ENCODE measurements at places on chromosomes 4 and X.

GRCh38 chr4:84718699-84719098 is 135.8 kb downstream of the CDS1 start:
- DNase-seq = no peak

- DNase-seq = no peak
Measured at GRCh38 chr4:136803433-136803832, 728.9 kb downstream of the PCDH18 start.

- DNase-seq = no peak
Measured at GRCh38 chr4:23750125-23750524, 139.7 kb downstream of the PPARGC1A start.

DNA sequence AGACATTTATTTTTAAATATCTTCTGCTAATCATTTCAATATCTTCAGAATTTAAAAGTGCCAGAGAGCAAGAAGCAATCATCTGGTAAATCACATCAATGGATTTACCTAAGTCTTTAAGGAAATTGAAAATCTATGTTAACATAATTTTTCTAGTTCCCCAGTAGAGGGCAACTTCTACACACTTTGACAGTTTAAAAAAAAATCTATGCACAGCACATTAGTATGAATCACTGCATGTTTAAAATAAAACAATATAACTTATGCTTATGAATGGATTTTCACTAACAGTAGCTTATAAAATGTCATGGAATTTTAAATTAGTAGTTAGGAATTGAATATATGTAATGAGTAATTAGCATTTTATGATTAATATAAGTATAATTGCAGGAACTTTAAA is 126.5 kb downstream of the REELD1 start:
- DNase-seq = no peak

- no peak for DNase-seq
Measured at GRCh38 chr4:15232366-15233263, 195.2 kb upstream of the C1QTNF7 start.

DNA sequence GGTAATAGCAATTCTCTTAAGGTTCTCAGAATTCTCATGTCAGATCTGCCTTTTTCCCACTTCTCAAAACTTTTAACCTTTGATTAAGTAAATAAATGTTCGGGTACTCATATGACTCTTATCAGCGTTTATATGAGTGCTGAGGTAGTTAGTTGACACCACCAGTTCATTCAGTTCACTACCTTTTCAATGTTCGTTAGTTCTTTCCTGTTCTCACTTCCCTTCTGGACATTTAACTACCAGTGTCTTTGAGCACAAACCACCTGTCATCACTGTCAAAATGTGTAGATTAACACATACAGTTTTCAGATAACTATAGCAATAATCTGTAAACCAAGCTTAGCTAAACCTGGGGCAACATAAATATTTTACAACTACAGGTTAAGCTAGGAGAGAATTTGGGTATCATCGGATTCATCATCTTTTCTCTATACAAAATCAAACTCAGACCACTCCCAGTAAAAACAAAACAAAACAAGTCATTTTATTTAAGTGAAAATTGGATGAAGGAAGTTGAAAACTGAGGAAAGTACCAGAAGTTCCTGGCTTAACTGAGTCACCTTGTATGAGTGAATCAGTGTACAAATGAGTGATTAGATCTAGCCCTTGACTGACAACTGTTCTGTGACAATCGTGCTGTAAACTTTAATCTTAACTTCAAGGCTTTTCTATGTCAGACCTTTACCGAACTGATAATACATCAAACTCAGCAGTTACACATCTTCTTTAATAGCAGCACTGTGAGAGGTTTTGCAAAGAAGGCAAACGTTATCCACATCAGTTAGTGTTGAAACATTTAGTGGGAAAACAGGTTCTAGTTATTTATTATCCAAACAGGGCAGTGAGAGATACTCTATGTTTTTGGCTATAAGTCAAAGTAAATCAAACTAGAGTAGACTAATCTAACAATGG is 41.9 kb downstream of the ARHGEF38 start:
- DNase-seq = no peak

DNA sequence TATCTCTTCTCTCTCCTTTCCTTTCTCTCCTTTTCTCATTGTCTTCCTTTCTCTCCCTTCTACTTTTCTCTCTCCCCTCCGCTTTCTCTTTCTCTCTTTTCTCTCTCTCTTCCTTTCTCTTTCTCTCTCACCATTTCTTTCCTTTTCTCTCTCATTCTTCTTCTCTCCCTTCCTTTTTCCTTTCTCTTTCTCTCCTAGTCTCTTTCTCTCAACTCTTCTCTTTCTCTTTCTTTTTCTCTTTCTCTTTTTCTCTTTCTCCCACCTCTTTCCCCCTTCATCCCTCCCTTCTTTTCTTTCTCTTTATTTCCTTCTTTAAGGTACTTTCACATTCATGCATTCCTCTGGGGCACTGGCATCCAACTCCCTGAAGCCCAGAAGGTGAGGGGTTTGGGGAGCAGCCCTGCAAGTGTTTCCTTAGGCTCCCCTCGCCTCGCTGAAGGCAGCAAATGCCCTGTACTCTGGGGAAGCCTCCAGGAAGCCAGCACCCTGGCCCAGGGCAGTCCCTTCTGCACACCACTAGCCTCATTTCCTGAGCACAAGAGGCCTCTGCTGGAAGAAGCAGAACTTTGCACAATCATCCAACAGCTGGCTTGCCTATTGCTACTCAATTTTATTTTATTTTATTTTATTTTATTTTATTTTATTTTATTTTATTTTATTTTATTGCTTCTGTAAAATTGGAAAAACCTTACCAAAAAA is 124.2 kb downstream of the NFKB1 start:
- DNase-seq = no peak

GRCh38 chr4:139265654-139266053 is 14.4 kb downstream of the MGARP start:
- peak; percentile 56 for DNase-seq

DNA sequence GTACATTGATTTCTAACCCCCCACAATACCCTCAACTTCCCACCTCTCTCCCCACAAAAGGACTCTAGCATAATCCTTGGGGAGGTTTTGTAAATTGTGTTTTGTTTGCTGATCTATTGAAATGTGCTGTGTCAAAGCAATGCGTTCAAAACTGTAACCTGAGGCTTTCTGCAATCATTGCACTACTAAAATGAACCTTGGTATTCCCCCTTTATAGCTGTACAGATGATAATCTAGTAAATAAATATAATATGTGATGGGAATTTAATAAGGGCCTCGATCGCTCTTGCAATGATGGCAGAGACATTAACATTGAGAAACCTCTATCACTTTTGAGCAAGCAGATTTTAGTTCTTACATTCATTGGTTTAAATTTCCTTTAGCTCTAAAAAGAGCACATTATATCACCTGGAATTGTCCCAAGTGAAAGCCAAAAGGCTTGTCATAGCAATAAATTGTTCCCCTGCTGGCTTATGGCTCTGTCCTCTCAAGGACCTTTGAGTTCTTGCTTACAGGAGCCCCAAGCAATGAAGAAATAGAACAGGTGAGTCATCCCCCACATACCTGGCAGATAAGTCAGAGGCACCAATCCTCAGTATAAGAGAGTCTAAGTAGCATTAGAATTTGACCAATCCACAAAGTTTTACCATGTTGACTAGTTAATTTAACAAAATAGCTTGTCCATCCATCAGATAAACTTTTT is 18.4 kb upstream of the ACE2 start:
- DNase-seq = no peak

- peak; percentile 69 for DNase-seq
Measured at GRCh38 chrX:46446727-46447378, 98.4 kb downstream of the ZNF674 start.

DNA sequence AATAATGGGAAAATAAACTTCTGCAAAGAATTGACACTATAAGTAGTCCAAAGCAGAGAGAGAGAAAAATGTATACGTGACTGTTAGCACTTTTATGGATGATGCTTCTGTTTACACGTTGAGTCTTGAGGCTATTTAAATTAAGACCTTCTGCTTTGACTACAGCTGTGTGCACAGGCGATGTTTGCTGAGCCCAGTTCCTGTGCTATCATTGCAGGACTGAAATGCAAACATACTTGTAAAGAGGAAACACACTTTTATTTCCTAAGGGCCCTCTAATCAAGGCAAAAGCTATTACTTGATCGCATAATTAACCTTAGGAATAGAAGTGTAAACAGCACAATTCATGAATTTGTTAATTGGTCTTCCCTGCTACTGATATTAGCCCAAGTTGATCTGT is 226.9 kb downstream of the FBXW7 start:
- DNase-seq = peak; percentile 90

DNA sequence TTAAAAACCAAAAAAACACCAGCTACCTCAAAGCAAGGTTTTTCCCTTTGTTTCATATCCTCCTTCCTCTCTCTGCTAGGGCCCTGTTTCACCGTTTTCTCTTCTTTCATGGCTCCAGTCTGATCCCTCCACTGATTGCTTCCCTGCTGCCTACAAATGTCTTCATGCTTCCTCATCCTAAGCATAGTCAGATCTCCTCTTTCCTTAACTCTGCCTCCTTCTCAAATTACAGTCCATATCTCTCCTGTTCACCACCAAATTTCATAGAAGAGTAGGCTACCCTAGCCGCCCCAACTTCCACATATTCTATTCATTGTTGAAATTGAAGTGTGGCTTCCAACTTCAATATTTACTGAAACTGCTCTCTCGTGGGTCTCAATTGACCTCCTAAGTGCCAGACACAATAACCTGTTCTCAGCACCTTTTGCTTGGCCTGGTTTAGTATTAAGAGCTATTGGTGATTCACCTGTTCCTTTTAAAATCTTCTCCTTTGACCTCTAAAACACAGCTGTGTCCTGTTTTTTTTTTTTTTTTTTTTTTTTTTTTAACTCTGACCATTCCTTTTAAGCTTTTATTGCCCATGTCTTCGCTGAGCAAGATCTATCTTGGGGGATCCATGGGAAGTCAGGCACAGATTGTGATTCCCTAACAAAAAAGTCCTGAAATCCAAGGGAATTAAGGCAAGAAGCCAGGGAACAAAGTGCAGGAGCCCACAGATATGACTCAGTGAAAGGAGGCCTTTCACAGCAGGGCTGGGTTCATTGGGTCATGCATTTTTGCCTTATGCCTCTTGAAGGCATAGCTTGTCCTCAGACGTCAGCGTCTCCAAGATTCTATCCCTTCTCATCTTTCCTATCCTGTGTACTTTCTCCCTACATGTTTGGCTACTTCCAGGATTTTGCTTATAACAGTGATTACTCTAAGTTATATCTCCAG is 85.4 kb downstream of the RPS3A start:
- DNase-seq = peak; percentile 4

DNA sequence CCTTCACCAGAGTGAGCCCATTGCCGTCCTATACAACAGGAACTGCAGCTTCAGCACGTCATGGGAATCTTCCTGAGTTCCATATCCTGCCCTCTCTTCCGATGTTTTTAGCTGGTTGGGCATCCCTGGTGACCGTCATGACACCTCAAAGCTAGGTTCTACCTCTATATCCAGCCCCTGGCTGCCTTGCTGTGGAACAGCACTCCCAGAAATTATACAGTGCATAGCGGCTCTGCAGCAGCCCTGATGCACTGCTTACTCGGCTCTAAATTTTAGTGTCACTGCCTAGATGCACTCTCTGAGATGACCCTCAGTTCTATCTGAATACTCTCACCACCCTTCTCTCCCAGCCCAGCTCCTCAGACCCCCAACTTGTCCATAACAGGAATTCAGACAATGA is 44.3 kb downstream of the ARHGEF38 start:
- no peak for DNase-seq

DNA sequence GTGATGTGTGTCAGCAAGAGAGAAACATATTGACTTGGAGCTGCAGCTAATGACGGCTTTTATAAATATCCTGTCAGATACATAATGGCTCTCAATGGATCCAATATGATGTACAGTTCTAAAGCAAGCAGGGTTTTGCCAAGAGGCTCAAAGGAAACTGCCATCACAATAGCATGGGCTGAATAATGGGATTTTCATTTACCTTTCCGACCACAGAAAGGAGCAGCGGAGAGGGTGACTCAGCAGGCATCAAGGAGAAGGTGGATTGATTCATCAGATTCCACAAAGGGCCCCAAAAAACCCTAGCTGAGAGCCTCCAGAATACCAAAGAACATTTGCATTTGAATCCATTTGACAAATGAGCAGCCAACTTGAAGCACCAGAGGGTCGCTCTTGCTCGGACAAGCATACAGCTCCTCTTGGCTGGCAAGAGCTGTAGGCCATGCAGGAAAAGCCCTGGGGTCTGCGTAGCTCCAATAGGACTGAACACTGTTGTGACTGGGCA is 355.7 kb upstream of the NOCT start:
- no peak for DNase-seq

- no peak for DNase-seq
Measured at GRCh38 chr4:3261411-3262207, 12.7 kb downstream of the MSANTD1 start.

DNA sequence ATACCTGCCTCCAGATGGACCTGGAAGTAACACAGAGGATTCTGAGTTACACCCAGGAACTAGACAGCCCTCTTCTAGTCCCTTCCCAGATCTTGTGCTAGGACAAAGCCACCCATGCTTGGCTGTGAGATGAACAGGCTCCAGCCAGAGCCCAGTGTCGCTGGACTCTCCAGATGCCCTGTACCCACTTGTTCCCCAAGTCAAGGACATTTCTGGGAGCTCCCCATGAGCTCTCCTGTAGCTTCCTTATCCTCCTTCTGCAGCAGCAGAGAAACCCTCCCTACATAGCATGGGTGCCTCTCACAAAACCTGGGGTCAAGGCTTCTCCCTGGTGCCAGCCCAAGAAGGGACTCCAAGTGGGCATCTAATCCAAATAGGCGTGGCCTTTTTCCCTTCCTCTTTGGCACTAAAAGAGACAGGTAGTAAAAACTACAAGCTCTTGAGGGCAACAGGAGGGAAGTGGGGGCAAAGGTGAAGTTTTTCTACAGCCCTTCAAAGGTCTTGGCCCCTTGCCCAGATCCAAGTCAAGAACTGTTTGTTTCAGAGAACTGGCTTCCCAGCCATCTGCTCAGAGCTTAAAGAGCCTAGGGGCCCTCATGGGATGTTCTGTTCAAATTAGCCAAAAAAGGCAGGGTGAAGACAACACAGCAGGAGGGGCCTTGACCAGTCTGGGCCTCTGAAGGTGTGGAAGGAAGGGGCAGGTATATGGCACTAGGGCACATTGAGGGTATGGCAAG is 8.5 kb upstream of the ERCC6L start:
- DNase-seq = peak; percentile 72

DNA sequence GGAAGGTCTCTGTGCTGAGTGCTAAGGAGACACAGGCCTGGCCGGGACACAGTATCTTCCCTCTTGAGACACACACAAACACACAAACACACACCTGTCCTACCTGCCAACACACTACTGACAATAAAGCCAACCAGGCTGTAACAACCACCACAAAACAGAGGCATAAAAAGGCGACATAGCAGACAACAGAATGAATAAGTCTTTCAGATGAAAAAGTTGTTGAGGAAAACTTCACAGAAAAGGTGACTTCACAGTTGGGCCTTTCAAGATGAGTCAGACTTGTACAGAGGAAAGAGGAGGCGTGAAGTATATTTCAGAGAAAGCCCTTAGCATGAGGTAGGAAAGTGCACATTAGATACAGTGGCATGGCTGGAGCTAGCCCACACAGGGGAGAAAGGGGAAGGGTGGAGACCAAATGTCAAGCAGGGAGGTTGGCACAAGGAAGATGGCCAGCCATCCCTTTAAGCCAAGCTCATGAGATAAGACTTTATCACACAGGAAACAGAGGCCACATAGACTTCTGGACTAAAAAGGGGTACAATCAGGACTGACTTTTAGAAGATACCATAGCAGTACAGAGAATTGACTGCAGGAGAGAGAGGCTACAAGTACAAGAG is 54.0 kb downstream of the SLC9A7 start:
- DNase-seq = no peak

GRCh38 chr4:168045354-168045753 is 47.0 kb upstream of the ANXA10 start:
- no peak for DNase-seq

- no peak for DNase-seq
Measured at GRCh38 chr4:180967936-180968335, 1275.3 kb upstream of the TENM3 start.
